ENCODE measurements at places on chromosomes 7 and 10. TPM values are rescaled to one million over a fixed set of nuclear protein-coding genes. Genes with fewer than 3 reads are reported as not detected.

HOXA5 gene
- polyA plus RNA-seq, result not detected

- no peak overlapping the region for H3K27ac ChIP-seq
- no peak overlapping the region for H3K4me3 ChIP-seq
- H3K36me3 ChIP-seq, result no peaks in the 10 kb centered on the region
Measured at GRCh38 chr10:28743576-28743975, 66.3 kb downstream of the BAMBI start.

DNA sequence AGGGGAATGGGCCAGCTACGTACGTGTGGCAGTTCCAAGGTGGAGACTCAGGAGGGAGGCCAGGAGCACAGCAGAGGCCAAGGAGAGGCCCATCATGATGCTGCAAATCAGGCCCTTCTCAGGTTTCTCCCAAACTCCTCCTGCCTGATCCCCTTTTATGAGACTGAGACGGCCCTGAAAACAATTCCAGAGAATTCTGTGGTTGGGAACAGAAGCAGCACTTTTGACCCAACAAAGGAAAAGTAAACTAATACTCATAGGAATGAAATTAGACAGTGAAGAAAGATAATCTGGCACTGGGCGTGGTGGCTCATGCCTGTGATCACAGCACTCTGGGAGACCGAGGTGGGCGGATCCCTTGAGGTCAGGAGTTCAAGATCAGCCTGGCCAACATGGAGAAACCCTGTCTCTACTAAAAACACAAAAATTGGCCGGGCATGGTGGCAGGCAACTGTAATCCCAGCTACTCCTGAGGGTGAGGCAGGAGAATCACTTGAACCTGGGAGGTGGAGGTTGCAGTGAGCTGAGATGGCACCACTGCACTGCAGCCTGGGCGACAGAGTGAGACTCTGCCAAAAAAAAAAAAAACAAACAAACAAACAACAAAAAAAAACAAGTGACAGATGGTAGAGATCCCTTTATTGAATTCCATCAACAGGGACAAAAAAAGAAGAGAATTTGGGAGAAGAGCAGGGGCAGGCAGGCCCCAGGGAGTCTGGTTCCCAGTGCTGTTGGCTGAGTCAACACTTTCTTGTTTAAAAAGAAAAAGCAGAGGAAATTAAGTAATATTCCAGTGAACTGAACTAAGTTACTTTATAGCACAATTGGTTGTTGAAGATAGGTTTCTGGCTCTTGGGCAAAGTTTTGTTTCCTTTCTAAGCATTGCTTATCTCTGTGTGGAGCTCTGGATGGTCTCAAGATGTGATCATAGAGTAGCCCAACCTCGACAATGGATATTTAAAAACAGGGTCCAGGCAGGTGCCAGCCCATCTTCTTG lies at the start of gene CCL26:
CCL26 (minus strand) TSS at position 131 of the 997 bp plus-strand sequence; CDS start at position 96, 35 bp downstream.
- no peaks in the 10 kb centered on the region for H3K27me3 ChIP-seq
- H3K27ac ChIP-seq, result peak within 1 kb of the TSS; percentile 25
- peak; percentile 29 for DNase-seq
- no peak within 1 kb of the TSS for H3K4me3 ChIP-seq

GRCh38 chr10:71371750-71372166 lies 25.0 kb upstream of the CDH23 start:
- H3K27me3 ChIP-seq, result no peaks in the 10 kb centered on the region
- peaks cover 7% of the 10 kb centered on the region for H3K4me1 ChIP-seq
- H3K36me3 ChIP-seq, result no peaks in the 10 kb centered on the region
- no peak overlapping the region for H3K4me3 ChIP-seq

GRCh38 chr10:110643653-110644597 lies at the start of gene RBM20:
Gene RBM20 (plus strand): TSS chr10:110644336. CDS start chr10:110644455, 119 bp downstream.
- peak; percentile 59 for DNase-seq
- no peaks in the 10 kb centered on the region for H3K36me3 ChIP-seq
- H3K4me1 ChIP-seq, result peaks cover 23% of the 10 kb centered on the region
- H3K27me3 ChIP-seq, result peaks cover 87% of the 10 kb centered on the region

DNA sequence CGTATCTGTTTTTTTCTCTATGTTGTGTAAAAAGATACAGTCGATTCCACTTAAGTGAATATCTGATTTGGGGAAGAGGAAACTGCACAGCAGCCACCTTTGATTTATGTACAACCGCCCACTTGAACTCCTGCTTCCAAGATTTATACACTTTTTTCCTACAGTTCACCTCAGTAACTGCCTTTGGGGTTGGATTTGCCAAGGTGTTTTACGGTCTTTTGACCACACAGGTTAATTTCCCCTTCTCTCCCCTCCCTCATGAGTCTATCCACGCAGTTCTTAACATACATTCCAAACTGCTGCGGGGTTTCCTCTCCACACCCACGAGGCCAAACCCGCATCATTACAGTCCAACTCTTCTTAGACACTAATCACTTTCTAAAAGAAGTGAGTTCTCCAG lies 277.0 kb downstream of the USP6NL start:
- no peaks in the 10 kb centered on the region for H3K36me3 ChIP-seq
- H3K27me3 ChIP-seq, result no peaks in the 10 kb centered on the region
- no peak overlapping the region for H3K27ac ChIP-seq
- no peak overlapping the region for H3K4me3 ChIP-seq
- peaks cover 47% of the 10 kb centered on the region for H3K4me1 ChIP-seq
- no peak for DNase-seq

DNA sequence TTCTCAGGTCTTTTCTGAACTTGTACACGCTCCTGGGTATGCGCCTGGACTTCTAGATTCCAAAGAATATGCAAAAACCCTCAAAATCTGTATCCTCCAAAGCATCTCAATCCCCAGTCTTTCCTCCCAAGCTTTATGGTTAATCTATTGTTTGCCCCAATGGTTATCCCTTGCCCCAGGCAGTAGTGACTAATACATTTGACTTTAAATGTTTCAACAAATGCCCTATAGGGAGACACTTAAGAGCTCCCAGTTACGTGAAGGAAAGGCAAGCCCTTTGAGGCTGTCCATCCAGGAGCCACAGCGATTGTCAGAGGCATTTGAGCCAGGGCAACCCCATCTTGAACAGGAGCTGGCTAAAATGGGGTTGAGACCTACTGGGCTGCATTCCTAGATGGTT lies 12.7 kb upstream of the FOXL3 start:
- no peaks in the 10 kb centered on the region for H3K36me3 ChIP-seq
- no peaks in the 10 kb centered on the region for H3K4me1 ChIP-seq
- H3K27me3 ChIP-seq, result peaks cover 14% of the 10 kb centered on the region
- no peak overlapping the region for H3K27ac ChIP-seq

DNA sequence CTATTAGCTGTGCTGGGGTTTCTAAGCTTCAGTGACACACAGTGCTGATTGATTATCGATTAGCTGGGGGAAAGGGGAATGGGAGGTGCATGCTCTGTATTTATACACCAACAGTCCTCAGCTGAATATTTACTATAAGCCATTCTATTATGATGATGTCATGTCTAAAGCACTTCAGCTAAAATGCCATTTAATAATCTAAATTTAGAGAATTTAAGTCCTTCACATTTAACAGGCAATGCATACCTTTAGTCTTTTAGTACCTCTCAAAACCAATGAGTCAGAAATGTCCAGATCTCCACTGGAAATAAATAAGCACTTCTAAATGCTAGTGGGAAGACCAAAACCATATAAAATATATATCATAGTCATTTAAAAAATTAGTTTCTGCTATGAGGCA lies 24.6 kb downstream of the RPP38 start:
- no peak overlapping the region for H3K4me3 ChIP-seq
- H3K27ac ChIP-seq, result no peak overlapping the region

DNA sequence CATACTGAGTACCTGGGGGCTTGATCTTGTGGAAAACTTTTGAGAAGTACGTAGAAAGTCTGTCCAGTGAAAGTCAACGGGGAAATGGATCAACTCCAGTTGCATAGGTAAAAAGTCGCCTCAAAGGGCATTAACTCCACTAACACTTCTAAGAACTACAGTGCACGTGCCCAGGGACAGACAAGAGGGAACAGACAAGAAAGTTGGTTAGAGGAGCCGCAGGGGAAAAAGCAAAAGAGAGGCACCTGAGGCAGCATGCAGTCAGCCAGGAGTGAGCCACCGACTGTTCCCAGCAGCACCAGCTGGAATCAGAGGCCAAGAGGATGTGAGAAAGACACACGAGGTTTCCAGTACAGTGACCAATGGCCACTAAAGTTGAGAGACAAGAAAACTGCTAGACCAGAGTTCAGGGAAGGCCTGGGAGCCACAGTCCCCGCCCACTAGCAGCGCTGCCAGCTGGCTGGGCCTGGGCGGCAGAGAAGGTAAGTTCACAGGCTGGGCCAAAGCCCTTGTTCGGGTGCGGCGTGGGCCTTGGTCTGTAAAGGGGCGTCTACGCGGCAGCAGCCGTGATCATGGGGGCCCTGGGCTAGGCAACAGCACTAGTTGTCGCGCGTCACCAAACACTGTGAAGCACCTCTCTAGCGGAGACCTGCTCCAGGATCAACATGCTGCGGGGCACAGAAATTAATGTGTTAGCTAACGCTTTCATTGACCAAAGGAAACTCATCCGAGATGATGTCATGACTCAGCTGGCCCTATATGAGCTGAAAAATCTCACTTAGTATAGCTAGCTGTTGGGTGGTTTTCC lies 14.0 kb downstream of the ITGB1 start:
- H3K27me3 ChIP-seq, result no peaks in the 10 kb centered on the region
- H3K27ac ChIP-seq, result no peak overlapping the region
- H3K4me1 ChIP-seq, result peaks cover 24% of the 10 kb centered on the region
- DNase-seq, result no peak
- no peak overlapping the region for H3K4me3 ChIP-seq
- H3K36me3 ChIP-seq, result no peaks in the 10 kb centered on the region

DNA sequence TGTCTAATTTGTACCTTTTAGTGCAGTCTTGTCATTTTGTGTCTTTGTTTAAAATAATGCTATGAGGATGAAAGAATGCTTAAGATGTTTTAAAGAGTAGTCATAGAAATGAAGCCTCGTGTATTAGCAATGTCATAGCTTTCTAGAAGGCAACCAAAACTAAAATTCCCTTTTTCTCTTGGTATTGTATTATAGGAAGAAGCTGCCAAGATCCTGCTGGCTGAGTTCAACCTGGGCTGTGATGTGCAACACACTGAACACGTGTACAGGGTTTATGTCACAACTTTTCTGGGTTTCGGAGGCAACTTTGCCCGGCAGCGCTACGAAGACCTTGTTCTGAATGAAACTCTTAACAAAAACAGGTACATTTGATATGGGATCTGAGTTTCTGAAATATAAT lies 36.2 kb downstream of the COX15 start:
- no peaks in the 10 kb centered on the region for H3K4me1 ChIP-seq
- DNase-seq, result no peak
- no peak overlapping the region for H3K27ac ChIP-seq
- H3K27me3 ChIP-seq, result no peaks in the 10 kb centered on the region
- peaks cover 92% of the 10 kb centered on the region for H3K36me3 ChIP-seq

- H3K4me3 ChIP-seq, result peak overlapping the region; percentile 78
- no peaks in the 10 kb centered on the region for H3K36me3 ChIP-seq
- no peak for DNase-seq
- peaks cover 61% of the 10 kb centered on the region for H3K4me1 ChIP-seq
Measured at GRCh38 chr10:17644485-17644943, 563 bp downstream of the STAM start.

DNA sequence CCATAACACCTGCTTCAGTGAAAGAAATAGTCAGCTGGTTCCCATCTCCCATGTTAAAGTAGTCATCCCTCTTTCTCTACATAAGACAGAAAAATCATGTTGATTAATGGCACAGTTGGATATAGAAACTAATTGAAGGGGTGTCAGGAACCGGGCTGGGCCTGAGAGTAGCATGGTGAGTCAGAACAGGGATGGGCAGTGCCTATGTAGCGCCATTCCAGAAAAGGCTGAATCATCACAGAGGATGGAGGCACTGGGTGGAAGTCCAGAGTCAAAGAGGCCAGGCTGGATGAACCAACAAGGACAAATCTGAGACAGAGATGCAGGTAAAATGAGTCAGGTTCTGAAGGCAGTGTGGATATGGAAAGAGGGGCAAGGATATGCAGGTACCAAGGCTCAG lies 201.2 kb downstream of the LHFPL3 start:
- no peaks in the 10 kb centered on the region for H3K27me3 ChIP-seq
- H3K27ac ChIP-seq, result no peak overlapping the region
- no peaks in the 10 kb centered on the region for H3K36me3 ChIP-seq
- H3K4me1 ChIP-seq, result no peaks in the 10 kb centered on the region
- no peak overlapping the region for H3K4me3 ChIP-seq
- no peak for DNase-seq

CHN2 gene
- 15.7 TPM for polyA plus RNA-seq

DNA sequence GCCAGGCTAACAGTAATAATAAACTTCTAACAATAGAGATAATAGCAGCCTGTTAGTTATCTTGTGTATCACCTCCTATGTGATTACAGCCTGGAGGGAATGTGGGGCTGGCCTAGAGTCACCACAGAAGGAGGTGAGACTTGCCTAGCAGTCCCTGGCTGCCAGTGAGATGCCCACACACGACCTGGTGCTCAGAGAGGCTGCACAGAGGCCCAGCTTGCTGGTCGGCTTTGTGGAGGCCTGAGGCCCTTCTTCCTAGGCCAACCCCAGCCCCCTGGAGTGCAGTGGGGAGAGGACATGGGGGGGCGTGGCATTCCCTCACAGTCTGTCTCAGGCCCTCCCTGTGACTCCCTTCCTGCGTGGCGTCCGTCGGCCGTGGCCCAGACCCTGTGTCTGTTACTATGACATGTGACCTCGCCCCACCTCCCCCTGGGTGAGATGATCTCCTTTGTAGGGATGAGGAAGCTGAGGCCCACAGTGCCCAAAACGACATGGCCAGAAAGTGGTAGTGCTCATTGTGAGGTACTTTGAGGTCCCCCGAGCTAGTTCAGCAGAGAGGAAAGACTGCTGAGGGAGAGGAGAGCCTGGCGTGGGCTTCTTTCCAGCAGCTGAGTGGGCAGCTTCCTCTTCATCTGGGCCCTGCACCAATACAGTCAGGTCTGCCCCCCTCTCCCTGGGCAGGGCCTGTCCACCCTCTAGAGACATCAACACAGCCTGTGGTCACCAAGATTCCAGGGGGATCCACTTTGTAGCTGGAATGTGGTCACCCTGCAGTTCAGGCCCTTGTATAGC lies 29.7 kb downstream of the UNC5B start:
- H3K4me3 ChIP-seq, result no peak overlapping the region
- peaks cover 99% of the 10 kb centered on the region for H3K4me1 ChIP-seq
- peak; percentile 48 for DNase-seq
- H3K36me3 ChIP-seq, result no peaks in the 10 kb centered on the region
- peak overlapping the region; percentile 68 for H3K27ac ChIP-seq

HOGA1 gene
- 58.3 TPM for polyA plus RNA-seq

Measured in heart right ventricle (tissue), 16 donors.